ENCODE measurements at places on chromosomes 6 and 20. TPM values are rescaled to one million over a fixed set of nuclear protein-coding genes. Genes with fewer than 3 reads are reported as not detected.

Gene PIGT
- 73.4 TPM for polyA plus RNA-seq

Gene PTPRK
- polyA plus RNA-seq = 3.7 TPM

Gene BMP5
- polyA plus RNA-seq = not detected

Gene COL21A1
- polyA plus RNA-seq = not detected

Gene EMILIN3
- polyA plus RNA-seq = not detected

Gene TFAP2C
- not detected for polyA plus RNA-seq

Gene RHAG
- not detected for polyA plus RNA-seq

DNA sequence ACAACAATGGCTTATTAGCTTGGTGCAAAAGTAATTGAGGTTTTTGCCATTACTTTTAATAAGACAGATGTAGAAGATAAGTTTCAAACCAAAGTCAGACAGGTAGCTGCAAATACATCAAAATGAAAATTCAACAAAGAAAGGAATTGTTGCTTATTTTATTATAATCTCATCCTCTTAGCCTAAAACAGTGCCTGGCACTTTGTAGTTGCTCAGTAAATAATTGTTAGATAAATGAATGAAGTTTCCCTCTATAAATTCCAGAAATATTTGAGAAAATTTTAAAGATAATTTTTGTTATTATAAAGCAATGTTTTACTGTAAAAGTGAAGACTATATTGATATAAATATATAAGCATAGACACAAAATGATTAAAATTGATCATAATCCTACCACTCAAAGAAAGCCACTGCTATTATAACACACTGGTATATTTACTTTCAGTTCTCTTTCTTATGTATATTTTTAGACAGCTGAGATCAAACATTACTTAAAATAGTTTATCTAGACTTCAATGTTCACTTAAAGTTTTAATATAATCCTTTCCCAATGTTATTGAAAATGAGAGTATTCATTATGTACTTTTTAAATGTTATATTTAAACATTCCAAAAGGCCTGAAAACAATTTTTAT, 42.5 kb downstream of the SESN1 start:
- H3K36me3 ChIP-seq = no peaks in the 10 kb centered on the region
- no peak overlapping the region for H3K27ac ChIP-seq
- no peak overlapping the region for H3K4me3 ChIP-seq
- peaks cover 28% of the 10 kb centered on the region for H3K4me1 ChIP-seq
- no peak for DNase-seq
- H3K27me3 ChIP-seq = no peaks in the 10 kb centered on the region

DNA sequence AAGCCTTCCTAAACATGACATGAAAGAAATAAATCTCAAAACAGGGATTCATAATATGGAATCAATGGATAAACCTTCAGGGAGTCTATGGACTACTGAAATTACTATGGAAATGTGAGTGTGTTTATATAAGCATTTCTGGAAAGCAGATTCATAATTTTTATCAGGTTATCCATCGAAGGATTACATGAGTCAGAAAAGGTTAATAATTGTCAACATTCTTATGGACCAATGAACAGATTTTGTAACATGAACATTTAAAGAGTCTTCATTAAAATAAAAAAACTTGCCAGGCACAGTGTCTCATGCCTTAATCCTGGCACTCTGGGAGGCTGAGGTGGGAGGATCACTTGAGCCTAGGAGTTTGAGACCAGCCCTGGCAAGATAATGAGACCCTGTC, 84.8 kb downstream of the AHI1 start:
- H3K27ac ChIP-seq = no peak overlapping the region
- no peak overlapping the region for H3K4me3 ChIP-seq
- no peak for DNase-seq
- H3K27me3 ChIP-seq = no peaks in the 10 kb centered on the region

GRCh38 chr20:49570828-49571552, 3.1 kb upstream of the PTGIS start:
- peaks cover 41% of the 10 kb centered on the region for H3K27me3 ChIP-seq
- no peak overlapping the region for H3K4me3 ChIP-seq
- no peak overlapping the region for H3K27ac ChIP-seq
- no peaks in the 10 kb centered on the region for H3K36me3 ChIP-seq
- H3K4me1 ChIP-seq = peaks cover 10% of the 10 kb centered on the region

GRCh38 chr20:17524560-17524959, 6.6 kb downstream of the BFSP1 start:
- H3K4me3 ChIP-seq = no peak overlapping the region
- H3K27ac ChIP-seq = no peak overlapping the region
- H3K27me3 ChIP-seq = peaks cover 4% of the 10 kb centered on the region
- DNase-seq = no peak
- no peaks in the 10 kb centered on the region for H3K36me3 ChIP-seq

DNA sequence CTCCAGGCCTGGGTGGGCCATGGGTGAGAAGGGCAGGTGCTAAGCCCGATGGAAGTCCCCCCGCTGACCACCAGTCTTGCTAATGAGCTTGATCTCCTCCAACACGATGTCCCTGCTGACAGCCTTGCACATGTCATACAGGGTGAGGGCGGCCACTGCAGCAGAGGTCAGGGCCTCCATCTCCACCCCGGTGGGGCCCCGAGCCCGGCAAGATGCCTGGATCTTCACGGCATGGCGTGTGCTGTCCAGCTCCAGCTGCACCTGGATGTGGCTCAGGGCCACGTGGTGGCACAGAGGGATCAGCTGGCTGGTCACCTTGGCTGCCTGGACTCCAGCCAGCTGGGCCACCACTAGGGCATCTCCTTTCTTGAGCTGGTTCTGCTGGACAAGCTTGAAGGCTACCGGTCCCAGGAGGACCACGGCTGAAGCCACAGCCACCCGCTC, 27.9 kb downstream of the MOCS1 start:
- no peaks in the 10 kb centered on the region for H3K36me3 ChIP-seq
- no peak overlapping the region for H3K4me3 ChIP-seq
- H3K27me3 ChIP-seq = no peaks in the 10 kb centered on the region
- DNase-seq = peak; percentile 22
- no peak overlapping the region for H3K27ac ChIP-seq
- H3K4me1 ChIP-seq = peaks cover 2% of the 10 kb centered on the region

DNA sequence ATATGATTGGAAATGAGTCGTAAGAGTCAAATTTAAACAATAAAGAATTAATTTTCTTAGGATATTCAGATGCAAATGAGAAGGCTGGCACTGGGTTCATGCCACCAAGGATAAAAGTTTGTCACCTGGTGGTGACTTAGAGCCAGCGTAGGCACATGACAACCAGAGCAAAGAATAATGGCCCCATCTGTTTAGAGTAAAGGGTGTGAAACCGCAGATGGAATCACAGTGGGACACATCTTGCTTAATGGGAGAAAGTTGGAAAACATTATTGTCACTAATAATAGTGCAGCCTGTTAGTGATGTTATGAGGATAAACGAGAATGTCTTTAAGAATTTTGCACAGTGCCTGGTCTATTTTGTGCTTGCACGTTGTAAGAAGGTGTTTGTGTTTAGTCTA, 727.8 kb downstream of the QKI start:
- H3K27ac ChIP-seq = no peak overlapping the region
- H3K27me3 ChIP-seq = peaks cover 4% of the 10 kb centered on the region

- no peak overlapping the region for H3K27ac ChIP-seq
- no peak for DNase-seq
- no peak overlapping the region for H3K4me3 ChIP-seq
- H3K27me3 ChIP-seq = peaks cover 7% of the 10 kb centered on the region
- no peaks in the 10 kb centered on the region for H3K4me1 ChIP-seq
These were observed 290.4 kb upstream of the SULF2 start for GRCh38 chr20:48075591-48076174.

GRCh38 chr6:139262519-139263300, 29.1 kb downstream of the TXLNB start:
- peaks cover 12% of the 10 kb centered on the region for H3K36me3 ChIP-seq
- peak overlapping the region; percentile 87 for H3K27ac ChIP-seq
- peak; percentile 35 for DNase-seq
- peaks cover 11% of the 10 kb centered on the region for H3K4me1 ChIP-seq
- no peaks in the 10 kb centered on the region for H3K27me3 ChIP-seq

DNA sequence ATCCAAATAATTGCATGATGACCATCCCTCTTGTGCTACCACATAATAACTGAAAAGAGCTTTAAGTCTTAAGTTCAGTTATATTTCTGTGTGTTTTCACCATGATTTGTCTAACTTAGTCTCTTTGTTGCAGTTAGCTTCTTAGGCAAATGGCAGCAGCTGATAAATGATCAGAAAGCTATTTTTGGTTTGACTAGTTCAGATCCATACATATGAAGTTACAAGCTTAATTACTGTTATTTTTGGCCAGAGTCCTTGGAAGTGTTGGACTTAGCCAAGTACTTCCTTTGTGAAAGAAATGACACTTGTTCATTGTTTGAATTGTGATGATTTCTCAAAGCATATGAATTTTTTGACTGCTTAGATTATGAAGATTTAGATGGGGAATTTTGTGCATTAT, 54.2 kb downstream of the HIVEP1 start:
- no peak for DNase-seq
- no peaks in the 10 kb centered on the region for H3K27me3 ChIP-seq
- H3K27ac ChIP-seq = no peak overlapping the region
- H3K4me3 ChIP-seq = no peak overlapping the region

- H3K27ac ChIP-seq = no peak overlapping the region
- peaks cover 1% of the 10 kb centered on the region for H3K27me3 ChIP-seq
- DNase-seq = no peak
- H3K36me3 ChIP-seq = no peaks in the 10 kb centered on the region
- H3K4me3 ChIP-seq = no peak overlapping the region
These were observed 436.7 kb upstream of the JAG1 start for GRCh38 chr20:11110535-11110934.

DNA sequence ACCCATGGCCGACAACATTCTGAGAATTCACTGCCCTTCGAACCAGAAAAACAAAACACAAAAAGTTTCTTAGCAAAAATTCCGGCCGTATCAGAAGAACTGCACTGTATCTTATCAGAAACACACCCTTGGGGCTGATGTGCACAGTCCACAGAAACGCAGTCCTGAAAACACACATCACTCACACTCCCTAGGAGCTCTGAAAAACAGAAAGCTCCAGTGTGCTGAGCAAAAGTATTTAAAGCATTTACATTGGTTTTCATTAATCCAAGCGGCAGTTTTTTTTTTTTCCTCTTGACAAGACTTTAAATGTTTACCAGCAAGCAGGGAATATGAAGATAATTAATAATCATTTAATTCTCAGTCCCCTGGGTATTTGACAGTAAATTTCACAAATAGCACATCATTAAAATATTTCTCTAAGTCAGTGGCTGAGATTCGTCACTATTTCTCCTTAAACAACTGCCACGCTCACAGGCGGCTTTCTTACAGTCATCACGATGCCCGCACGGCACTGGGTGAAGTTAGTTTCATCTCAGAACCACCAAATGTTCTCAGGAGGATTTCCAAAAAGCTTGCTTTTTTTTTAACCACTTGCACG, 13.3 kb downstream of the NFATC2 start:
- H3K27ac ChIP-seq = peak overlapping the region; percentile 49
- H3K4me1 ChIP-seq = peaks cover 91% of the 10 kb centered on the region
- H3K27me3 ChIP-seq = no peaks in the 10 kb centered on the region
- peak overlapping the region; percentile 53 for H3K4me3 ChIP-seq
- peaks cover 14% of the 10 kb centered on the region for H3K36me3 ChIP-seq

DNA sequence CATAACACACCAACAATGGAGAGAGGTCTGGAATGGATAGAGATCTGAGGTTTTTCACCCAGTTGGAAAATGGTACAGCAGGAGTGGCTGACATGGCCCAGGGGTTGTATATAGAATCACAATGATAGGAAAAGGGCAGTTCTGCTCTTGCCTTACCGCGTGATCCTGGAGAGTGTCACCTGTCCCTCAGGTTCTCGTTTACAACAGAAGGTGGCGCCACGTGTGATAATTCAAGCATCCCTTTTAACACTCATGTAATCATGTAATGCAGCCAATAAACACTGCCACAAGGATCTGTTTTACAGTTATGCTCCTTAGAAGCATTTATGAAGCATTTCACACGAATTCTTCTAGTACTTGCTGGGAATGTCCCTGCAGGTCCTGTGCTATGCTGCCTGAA, 12.9 kb upstream of the WFDC2 start:
- H3K36me3 ChIP-seq = peaks cover 4% of the 10 kb centered on the region
- H3K4me1 ChIP-seq = peaks cover 8% of the 10 kb centered on the region
- DNase-seq = no peak
- no peak overlapping the region for H3K27ac ChIP-seq
- no peaks in the 10 kb centered on the region for H3K27me3 ChIP-seq

DNA sequence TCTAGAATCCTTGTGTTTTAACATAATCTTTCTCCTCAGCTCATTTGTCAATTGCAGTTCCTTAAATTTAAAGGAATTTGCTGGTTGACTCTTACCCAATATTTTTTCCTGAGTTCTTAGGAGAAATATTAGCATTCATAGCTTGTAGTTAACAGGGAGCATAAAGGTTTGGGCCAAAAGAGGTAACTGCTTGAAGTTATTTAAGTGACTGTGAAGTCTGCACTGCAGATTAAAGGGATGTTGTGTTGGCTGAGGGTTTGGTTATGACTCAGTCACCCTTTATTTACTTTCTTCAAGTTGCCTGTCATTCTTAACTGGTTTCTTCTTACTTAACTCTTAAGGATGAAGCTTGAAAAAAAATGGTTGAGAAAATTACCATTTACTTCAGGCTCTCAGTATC, 220.3 kb upstream of the LAMP5 start:
- H3K27ac ChIP-seq = no peak overlapping the region
- no peak overlapping the region for H3K4me3 ChIP-seq
- H3K36me3 ChIP-seq = no peaks in the 10 kb centered on the region
- H3K27me3 ChIP-seq = no peaks in the 10 kb centered on the region
- H3K4me1 ChIP-seq = no peaks in the 10 kb centered on the region
- DNase-seq = no peak

DNA sequence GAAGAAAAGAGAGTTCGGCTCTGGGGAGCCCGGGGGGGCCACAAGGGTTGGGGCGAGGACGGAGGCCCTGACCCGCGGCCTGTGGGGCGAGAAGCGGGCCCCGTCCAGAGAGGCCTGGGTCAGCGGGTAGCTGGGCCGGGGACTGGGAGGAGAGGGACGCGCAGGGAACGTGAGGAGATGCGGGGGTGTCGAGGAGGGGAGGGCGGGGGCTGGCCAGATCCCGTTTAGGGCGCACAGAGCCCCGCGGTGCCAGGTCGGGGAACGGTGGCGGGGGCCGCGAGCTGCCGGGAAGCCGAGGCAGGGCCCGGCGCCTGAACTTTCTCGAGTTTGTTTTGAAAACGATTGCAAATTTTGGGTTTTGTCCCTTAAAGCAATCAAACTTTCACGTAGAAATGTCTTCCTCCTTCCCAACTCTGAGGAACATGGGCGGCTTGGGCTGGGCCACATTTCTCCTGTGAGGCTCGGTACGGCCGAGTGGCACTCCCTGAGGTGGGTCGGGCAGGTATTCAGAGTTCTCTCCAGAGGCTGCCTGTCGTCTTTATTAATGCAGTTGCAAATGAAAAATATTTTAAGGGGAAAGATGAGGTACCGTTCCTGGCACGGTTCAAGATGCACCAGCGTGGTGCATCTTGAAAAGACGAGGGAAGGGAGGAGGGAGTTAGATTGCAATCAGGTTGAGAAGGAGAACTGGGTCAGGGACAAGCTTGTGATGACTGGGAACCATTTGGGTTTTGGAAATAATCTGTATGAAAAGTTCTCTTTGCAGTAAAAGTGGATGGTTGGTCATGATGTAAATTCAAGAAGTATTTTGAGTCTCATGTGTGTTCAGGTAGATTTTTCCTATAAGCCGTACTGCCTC, 972 bp downstream of the RNF8 start:
- H3K27ac ChIP-seq = peak overlapping the region; percentile 93
- H3K4me3 ChIP-seq = peak overlapping the region; percentile 99
- no peaks in the 10 kb centered on the region for H3K27me3 ChIP-seq
- H3K36me3 ChIP-seq = no peaks in the 10 kb centered on the region
- H3K4me1 ChIP-seq = peaks cover 40% of the 10 kb centered on the region

GRCh38 chr20:14860410-14860814, 523.0 kb upstream of the FLRT3 start:
- no peaks in the 10 kb centered on the region for H3K4me1 ChIP-seq
- DNase-seq = no peak
- H3K4me3 ChIP-seq = no peak overlapping the region
- H3K27me3 ChIP-seq = no peaks in the 10 kb centered on the region
- no peak overlapping the region for H3K27ac ChIP-seq

Measured in naive thymus-derived CD8-positive, alpha-beta T cell (primary cell).